Ascending aorta (tissue), 2 donors: ENCODE measurements at places on chromosomes 3 and 15.

DNA sequence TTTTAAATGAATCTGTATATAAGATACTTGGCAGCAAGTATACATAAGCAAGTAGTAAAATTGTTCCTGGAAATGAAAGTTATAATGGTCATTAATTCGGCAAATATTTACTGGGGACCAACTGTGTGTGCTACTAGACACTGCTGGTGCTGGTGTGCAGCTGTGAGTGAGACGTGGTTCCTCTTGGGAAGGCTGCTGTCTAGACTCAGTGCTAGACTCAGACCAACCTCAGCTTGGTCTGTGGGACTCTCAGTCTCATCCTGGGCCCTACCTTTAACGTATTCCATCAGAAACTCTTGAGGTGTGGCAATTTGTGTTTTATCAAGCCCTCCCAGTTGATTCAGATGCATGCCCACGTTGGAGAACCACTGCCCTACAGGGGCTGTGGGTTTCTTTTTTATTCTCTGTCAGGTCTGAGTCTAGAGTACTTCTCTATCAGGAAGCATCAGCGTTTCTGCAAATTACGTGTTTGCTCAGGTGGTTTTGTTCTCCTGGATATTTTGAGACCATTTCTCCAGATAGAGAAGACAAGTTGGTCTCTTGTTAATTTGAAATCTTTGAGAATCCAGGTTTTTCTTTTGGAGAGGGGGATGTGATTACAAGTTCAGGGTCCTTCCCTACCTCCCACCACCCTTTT, 6.8 kb downstream of the TLNRD1 start:
- no peak for DNase-seq

DNA sequence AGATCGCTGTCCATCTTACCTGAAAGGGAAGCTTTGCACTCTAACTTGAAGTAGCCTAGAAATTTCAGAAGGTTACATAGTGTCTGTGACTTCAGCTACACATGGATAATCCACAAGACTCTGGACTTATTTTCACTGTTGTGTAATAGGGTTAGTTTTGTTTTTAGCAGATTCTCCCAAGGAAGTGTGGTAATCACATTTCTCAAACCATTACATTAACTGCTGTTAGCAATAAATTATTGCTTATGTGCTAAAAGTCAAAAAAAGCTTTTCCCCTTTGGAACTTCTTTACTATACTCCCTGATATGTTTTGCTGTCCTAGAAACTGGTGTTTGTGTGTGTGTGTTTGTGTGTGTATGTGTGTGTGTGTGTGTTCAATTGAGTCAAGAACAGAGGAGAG, 351.8 kb upstream of the TPRG1 start:
- no peak for DNase-seq

DNA sequence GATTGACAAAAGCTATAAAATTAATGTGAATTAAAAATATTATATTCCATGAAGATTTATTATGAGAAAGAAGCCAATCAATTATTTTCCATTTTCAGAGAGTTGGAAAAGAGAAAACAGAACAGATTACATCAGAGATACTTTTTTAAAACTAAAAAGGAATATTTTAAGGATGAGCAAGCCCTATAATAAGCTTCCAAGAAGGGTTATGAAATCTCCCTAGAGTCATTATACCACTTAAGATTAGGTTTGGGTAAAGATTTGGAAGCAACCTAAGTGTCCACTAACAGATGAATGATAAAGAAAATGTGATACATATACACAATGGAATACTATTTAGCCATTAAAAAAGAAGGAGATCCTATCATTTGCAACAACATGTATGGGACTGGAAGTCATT, 51.6 kb upstream of the FSIP1 start:
- no peak for DNase-seq

GRCh38 chr15:70931821-70932220, 39.2 kb downstream of the LRRC49 start:
- no peak for DNase-seq

- no peak for DNase-seq
Measured at GRCh38 chr3:125245521-125245920, 33.0 kb upstream of the SLC12A8 start.

GRCh38 chr3:124620600-124621063, 109.6 kb upstream of the UMPS start:
- DNase-seq, result no peak

- DNase-seq, result no peak
Measured at GRCh38 chr3:116029266-116029665, 406.0 kb downstream of the GAP43 start.

- no peak for DNase-seq
Measured at GRCh38 chr3:5423076-5423475, 235.6 kb downstream of the EDEM1 start.

GRCh38 chr3:16262174-16262573, 2.6 kb downstream of the DPH3 start:
- DNase-seq, result no peak

- DNase-seq, result no peak
Measured at GRCh38 chr3:155960060-155960459, 89.6 kb downstream of the GMPS start.

- no peak for DNase-seq
Measured at GRCh38 chr3:98561727-98562521, 30.1 kb downstream of the GPR15 start.

- DNase-seq, result no peak
Measured at GRCh38 chr15:35194296-35194695, 109.2 kb upstream of the NANOGP8 start.

- no peak for DNase-seq
Measured at GRCh38 chr15:89677381-89677780, 1.8 kb downstream of the PLIN1 start.

DNA sequence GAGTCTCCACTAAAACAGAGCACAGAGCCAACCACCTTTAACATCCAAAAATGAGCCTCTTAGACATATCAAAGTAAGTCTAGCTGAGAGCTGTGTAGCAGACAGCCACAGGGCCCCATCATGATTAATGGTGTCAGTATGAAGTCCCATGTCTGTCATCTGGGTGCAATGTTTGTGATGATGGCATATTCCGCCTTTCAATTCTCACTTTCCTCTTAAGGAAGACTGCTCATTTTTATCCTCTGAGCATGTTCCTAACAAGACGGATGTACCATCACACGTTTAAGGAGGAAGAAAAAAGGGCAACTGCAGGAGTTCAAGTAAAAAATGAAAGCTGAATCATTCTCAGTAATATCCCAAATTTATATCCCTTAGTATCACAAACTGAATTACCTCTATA, 85.8 kb upstream of the KCNMB2 start:
- no peak for DNase-seq

GRCh38 chr15:50318697-50319096, 36.3 kb downstream of the GABPB1 start:
- no peak for DNase-seq

GRCh38 chr3:30779686-30780287, 114.7 kb downstream of the GADL1 start:
- DNase-seq, result no peak

- no peak for DNase-seq
Measured at GRCh38 chr3:12179441-12179840, 20.7 kb upstream of the TIMP4 start.

DNA sequence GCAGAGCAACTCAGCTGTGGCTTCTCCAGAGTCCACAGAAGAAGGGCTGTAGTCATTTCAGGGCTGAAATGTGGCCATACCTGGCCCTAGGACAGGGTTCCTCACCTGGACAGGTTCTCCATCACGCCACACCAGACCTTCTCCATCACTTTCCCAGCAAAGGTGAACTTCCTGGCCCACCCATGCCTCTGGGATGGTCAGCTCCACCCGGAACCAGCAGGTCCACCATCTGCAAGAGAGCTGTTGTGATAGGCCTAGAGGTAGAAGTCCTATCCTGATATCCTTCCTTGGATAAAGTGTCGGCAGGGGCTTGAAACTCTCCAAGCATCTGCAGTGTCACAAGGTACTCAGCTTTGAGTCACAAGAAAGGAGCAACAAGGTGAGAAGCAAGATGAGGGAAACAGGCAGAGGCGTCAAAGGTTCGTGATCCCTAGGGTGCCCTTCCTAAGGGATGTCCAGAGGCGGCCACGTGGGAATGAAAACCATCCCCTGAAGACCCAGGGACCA, 948 bp downstream of the MAN2C1 start:
- no peak for DNase-seq

GRCh38 chr3:46124216-46125177, 83.6 kb downstream of the CCR1 start:
- DNase-seq, result no peak

DNA sequence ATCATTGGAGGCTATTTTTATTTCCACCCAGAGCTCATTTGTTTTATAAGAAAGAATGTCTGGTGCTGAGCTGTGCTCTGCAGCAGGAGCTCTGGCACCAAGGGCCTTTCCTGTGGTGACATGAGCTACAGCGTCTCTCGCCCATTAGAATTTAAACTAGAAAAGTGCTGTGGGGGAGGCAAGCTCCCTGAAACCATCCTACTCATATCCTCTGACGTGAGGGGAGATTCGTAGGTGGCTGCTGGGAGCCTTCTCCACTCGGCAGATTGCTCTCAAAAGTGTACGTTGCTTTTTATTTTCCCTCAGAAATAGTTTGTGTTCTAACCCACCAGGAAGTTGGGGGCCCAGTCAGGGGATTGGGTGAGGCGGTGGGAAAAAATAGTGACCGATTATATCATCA, 76.3 kb upstream of the ARHGEF3 start:
- DNase-seq, result no peak

DNA sequence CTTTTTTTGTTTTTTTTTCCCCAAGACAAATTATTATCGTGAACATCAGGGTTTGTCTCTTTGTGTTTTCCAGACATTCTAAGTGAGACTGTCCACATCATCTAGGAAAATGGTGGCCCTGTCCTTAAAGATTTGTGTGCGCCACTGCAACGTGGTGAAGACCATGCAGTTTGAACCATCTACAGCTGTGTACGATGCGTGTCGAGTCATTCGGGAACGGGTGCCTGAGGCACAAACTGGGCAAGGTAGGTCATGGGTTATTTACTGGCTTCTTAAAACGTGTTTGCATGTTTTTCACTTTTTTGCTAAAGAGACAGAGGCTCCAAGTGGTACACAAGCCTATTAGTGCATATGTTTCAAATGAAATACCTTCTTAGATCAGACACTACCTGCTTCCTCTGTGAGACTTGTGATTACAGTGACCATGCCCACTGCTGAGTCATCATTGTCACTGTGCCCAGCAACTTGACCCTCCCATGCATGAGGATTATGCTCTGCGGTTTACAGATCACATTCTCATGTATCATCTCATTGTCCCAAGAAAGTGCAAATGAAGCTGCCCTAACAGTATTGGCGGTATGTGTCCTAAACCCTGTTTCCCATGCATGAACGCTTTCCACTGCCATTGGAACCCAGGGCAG, 395.2 kb upstream of the TPM1 start:
- no peak for DNase-seq

DNA sequence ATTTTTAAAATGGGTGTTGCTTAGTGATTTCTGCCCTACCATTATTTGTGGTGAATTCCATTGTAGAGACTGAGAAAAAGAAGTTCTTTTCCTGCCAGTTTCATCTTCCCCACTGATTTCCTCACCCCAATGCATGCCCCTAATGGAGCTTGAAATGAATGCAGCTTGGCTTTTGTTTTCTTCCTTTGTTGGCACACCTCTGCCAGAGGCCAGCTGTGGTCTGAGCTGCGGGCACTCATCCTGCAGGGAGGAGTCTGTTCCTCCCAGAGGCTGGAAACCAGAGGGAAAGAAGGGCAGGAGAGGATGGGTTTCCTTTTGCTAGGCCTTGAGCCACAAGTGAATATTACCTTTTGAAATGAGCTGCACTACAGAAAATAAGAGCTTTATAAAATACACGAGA, 9.3 kb upstream of the ST8SIA2 start:
- DNase-seq, result no peak

DNA sequence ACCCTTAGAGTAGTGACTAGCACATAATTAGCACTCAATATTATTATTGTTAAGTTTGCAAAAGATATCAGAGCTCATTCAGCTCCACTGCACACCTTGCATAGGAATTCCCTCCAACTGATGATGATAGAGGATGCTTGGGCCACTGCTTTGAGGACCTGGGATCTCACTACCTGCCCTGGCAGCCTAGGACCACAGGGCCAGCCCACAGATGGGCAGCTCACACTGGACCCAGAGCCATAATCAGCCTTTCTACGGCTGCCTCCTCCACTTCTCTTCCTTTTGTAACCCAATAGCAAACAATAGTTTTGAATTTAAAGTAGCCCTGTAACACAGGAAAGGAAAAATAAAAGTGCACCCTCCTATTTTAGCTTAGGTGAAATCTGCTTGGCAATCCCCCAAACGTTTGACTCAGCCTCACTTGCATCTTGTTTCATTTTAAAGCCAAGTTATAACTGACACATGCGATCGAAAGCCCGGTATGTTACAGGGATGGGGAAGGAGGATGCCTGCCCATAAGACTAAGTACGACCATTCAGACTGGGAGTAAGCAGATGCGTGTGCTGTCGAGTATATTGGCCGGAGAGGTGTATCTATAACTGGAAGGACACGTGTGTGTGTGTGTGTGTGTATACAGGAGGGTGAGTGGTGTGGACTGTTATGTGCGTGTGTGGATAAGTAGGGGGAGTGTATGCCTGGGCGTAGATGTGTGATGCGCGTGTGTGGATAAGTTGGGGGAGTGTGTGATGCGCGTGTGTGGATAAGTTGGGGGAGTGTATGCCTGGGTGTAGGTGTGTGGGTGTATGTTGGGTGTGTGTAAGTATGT, 65.9 kb downstream of the CPN2 start:
- DNase-seq, result no peak

DNA sequence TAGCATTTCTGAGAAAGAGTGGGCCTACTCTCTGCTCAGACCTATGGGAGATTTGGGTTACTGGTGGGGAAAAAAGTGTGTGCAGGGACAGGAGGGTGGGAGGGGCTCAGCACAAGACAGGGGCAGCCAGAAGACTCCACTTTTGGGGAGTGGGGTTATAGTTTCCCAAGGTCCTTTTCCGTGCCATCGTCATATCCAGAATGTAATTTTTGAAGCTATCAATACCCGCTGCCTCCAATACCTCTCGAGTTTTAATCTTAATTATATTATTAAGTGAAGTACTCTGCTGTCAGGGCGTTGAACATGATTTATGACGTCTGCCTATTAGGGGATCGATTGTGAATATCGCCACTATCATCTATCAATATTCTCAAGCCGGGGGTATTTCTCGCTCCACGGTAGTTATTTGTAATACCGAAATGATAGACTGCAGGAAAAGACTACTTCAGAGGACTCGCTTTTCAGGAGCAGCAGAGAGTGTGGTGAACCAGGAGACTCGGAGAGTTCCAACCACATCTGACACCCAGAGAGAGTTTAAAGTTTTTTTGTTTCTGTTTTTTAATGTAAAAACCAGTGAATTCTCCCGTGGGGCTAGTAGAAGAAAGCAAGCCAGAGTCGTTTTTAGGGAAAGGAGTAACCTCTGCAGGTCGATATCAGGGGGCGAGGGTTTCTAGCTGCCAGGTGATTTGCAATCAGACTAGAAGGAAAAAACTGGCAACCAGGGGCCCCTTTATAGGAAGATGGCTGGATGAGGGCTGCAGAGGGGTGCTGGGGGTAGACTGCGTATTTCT, 20.6 kb downstream of the NR2F2 start:
- DNase-seq, result no peak

DNA sequence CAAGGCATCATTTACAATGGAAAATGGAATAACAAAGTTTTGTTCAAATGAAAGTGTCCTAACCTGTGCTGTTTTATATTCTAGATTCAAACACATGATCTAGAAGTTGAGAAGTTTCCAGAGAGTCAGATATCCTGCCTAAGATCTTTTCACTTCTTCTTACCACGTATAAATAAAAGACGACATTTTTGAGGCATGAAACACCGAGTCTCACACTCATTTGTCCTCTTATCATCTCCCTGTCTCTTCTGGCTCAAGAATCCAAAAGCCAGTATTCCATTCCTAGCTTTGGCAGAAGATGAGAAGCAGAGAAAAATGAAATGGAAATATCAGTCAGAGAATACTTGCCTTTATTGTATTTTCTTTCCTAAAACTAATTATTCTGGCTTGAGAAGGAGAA, 738.6 kb upstream of the NR2F2 start:
- no peak for DNase-seq

GRCh38 chr3:10779293-10779805, 36.7 kb upstream of the SLC6A11 start:
- DNase-seq, result no peak
